ENCODE measurements at places on chromosomes 2 and 18.

DNA sequence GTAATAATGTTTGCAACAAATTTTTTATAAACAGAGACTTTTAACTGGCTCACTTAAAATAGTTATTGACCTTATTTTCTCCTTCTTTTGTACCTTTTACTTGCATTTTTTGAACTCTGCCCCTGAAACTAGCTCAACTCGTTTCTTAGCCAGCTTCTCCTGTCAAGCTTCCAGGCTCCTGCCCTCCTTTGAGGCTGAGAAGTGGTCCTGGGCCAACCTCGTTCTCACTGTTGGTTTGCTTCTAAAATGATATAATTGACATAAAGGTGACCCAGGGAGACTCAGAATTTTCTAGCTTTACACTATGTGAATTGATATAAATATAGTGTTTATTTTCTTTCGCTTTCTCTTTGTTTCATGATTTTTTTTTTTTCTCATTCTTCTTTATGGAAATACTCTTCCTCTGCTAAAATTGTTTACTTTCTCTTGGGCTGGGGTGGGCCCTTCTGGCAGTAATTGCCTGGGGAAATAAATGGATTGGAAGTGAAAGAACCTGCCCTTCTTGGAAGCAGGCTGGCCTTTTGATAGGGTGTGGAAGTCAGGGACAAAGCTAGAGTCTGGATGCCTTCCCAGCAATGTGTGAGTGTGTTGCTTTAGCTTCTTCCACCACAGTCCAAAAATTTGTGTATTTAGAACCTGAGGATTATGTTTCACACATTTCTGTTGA, 30.7 kb downstream of the GPD2 start:
- no peak for DNase-seq

GRCh38 chr2:21288739-21289520, 165.2 kb downstream of the TDRD15 start:
- DNase-seq, result no peak

DNA sequence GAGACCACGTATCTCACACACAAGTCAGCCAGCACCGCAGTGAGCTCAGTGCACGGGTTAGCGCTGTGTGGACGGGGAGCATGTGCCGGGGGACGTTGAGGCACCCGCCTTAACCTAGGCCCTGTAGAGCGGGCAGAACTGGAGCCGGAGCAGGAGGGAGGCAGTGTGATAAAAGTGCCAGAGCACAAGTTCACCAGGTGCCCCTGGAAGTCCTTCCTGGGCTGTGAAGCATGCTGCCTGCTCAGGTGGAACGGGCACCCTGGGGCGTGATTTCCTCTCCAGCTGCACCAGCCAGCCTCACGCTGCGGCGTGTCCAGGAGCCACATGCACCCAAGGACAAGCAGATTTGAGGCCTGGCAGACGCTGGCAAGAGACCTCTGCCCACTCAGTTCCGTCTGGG, 50.3 kb downstream of the ITGB1BP1 start:
- DNase-seq, result no peak

GRCh38 chr2:43022896-43023295, 203.5 kb downstream of the ZFP36L2 start:
- DNase-seq, result no peak

GRCh38 chr2:241350878-241351639, 5.0 kb upstream of the FARP2 start:
- no peak for DNase-seq

GRCh38 chr18:48371854-48372602, 37.2 kb downstream of the ZBTB7C start:
- no peak for DNase-seq

DNA sequence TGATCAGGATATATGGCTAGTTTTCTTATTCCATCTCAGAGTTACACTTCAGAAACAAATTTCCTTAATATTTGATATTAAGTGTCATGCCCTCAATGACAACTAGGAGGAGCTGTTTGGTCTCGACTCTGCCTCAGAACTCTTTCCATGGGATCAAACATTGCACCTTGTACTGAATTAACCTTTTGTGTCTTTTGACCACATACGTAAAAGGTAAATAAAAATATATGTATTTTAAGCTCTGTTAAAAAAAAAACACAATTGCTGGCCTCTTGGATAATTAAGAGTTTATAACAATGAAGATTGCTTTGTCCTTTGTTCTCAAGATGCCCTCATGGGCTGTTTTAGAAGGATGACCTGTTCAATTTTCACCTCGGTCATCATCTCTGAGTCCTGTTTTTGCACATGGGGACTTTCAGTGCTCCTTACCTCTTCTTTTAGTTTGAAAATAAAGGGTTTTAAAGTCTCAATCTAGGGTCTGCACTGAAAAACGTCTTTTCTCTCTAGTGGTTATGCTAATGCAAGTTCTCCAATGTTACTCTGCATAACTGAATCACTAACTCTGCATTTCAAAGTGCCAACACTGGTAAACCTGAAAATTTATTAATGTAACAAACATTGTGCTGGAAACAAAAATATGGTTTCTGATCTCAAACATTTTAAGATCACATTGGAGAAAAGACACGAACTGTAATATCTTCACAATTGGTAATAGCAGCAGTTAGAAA, 18.8 kb upstream of the FN1 start:
- DNase-seq, result peak; percentile 36

DNA sequence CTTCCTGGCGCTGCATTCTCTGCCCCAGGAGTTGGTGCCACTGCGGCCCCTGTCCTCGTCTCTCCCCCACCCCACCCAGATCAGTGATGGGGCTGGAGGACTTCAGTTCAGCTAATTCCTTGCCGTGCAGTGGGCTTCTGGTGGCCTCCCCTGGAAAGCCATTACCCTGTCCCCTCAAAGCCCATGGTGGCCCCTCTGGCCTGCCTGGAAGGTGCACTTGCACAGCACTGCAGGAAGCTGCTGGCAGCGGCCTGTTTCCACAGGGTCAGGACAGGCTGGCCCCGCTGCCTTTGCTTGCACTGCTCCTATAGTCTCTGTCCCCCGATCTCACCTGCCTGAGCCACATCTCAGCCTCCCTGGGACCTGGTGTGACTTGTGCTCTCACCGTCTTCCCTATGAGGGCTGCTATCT, 105.1 kb downstream of the USP40 start:
- DNase-seq, result no peak

DNA sequence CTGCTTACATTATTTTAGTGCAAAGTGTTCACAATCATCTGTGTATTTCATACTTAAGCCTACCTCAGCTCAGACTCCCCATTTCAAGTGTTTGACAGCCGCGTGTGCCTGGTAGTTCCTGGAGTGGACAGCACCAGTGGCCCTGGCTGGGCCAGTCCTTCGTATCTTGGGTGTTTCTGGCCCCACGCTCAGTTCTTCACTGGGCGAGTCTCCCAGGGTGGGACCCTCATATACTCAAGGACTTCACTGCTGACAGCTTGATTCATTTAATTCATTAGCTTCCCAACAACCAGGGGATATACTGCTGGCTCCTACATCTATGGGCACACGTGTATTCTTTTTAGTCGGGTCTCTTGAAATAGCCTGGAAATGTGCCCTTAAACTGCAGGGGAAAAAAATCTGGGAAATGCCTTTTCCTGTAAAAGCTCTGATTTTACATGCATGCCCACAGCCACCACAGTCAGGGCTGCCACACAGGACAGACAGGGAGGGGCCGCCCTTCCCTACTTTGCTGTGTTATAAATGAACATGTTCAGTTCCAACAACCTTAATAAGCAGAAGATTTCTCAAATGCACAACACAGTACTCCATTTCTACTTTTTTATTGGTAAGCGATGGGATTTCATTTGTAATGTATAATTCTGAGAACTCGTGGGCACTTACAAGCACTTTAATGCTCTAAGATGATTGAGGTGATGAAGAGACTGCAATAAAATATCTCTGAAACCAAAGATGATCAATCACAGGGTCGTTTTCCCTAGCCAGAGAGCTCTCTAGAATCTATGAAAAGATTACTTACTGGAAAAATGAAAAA, 205.5 kb upstream of the REV1 start:
- no peak for DNase-seq

Measured in SW480 (cell line).